ENCODE measurements at places on chromosomes 5 and 9. TPM values are rescaled to one million over a fixed set of nuclear protein-coding genes. Genes with fewer than 3 reads are reported as not detected.

TMEM203 gene
- 47.0 TPM for total RNA-seq

ZFP37 gene
- total RNA-seq, result 1.4 TPM

MTMR12 gene
- total RNA-seq, result 26.2 TPM

PDE6A gene
- not detected for total RNA-seq

CDX1 gene
- not detected for total RNA-seq

IRX1 gene
- total RNA-seq, result not detected

FUT7 gene
- 0.06 TPM for total RNA-seq

SHOC1 gene
- total RNA-seq, result not detected

FGFR4 gene
- total RNA-seq, result 1.2 TPM

CRHBP gene
- total RNA-seq, result not detected

C5 gene
- 1.3 TPM for total RNA-seq

SPATA31D4 gene
- total RNA-seq, result not detected

SPOUT1 gene
- 138 TPM for total RNA-seq

FOXD4L3 gene
- total RNA-seq, result not detected

OTULINL gene
- total RNA-seq, result 14.0 TPM

FOXD4L5 gene
- total RNA-seq, result 0.17 TPM

GLRA1 gene
- total RNA-seq, result not detected

MLANA gene
- total RNA-seq, result not detected

SLC27A6 gene
- total RNA-seq, result not detected

GPR151 gene
- total RNA-seq, result not detected

NTNG2 gene
- total RNA-seq, result 1.2 TPM

SEMA5A gene
- total RNA-seq, result not detected

C5orf58 gene
- total RNA-seq, result not detected

PCDHGA2 gene
- 0.04 TPM for total RNA-seq

LCP2 gene
- 239 TPM for total RNA-seq

HMCN2 gene
- not detected for total RNA-seq

LRRC8A gene
- total RNA-seq, result 22.7 TPM

LCNL1 gene
- 0.10 TPM for total RNA-seq

TOMM5 gene
- 239 TPM for total RNA-seq

FBXL7 gene
- total RNA-seq, result not detected

NADK2 gene
- 27.0 TPM for total RNA-seq

EMB gene
- total RNA-seq, result 100 TPM

MYMK gene
- not detected for total RNA-seq

LMNB1 gene
- 176 TPM for total RNA-seq

IL4 gene
- 2.5 TPM for total RNA-seq

POU5F2 gene
- 0.34 TPM for total RNA-seq

ANKRD33B gene
- 22.9 TPM for total RNA-seq

IFNK gene
- total RNA-seq, result not detected

MVB12B gene
- 7.5 TPM for total RNA-seq

ISL1 gene
- not detected for total RNA-seq

DOCK2 gene
- 168 TPM for total RNA-seq

KIF24 gene
- 7.1 TPM for total RNA-seq

PCDHGA7 gene
- total RNA-seq, result not detected

SLC36A2 gene
- not detected for total RNA-seq

PDLIM4 gene
- 1.1 TPM for total RNA-seq

MSX2 gene
- not detected for total RNA-seq

SMIM33 gene
- 0.10 TPM for total RNA-seq

PCDH1 gene
- total RNA-seq, result not detected

Data from activated CD8-positive, alpha-beta memory T cell treated with anti-CD3 and anti-CD28 coated beads for 36 hours (primary cell).